DMS153 (cell line): ENCODE measurements at places on chromosomes 16 and 17.
A peak's percentile ranks its signal among the peaks of the same experiment; 100 is the strongest.

GRCh38 chr17:66149562-66149961 lies 42.4 kb downstream of the CEP112 start:
- no peak for DNase-seq

- DNase-seq = no peak
These were observed 3.8 kb downstream of the MRPL12 start for GRCh38 chr17:81706757-81707624.

GRCh38 chr16:55370762-55371482 lies 46.9 kb downstream of the IRX6 start:
- peak; percentile 40 for DNase-seq

- DNase-seq = no peak
These were observed 31.1 kb downstream of the CDH1 start for GRCh38 chr16:68768175-68768574.

DNA sequence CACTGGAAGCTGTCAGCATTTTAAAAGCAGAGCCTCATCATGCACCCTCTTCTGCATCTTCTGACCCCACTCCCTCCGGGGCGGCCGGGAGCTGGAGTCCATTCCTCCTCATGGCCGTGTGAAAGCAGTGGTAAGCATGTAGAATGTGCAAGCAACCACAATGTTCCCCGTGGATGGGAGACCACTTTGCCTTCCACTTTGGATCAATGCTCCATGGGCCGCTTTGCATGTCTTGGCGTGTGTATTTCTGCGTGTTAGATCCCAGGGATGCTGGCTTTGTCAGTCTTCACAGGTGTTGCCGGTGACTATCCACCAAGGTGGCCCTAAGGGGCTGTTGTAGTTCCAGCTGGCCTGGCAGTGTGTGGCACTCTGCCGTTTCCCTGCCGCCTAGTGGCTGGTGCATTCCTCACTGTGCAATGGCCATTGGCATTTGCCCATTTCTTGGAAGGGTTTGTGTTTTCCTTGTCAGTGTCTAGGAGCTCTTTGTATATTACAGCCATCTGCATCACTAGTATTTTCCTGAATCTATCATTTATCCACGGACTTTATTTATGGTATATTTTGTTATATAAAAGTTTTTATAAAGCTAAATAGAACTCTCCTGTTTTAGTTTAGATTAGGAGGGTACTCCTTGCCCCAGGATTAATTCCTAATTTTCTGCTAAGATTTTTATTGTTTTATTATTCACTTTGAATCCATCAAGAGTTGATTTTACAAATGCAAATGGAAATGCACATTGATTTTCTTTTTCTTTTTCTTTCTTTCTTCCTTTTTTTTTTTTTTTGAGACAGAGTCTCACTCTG lies 5.8 kb upstream of the ALDH3A1 start:
- peak; percentile 5 for DNase-seq

- no peak for DNase-seq
These were observed 17.4 kb upstream of the GPRC5C start for GRCh38 chr17:74414510-74414909.

- DNase-seq = no peak
These were observed 61.5 kb downstream of the SLC39A11 start for GRCh38 chr17:73030995-73031394.

DNA sequence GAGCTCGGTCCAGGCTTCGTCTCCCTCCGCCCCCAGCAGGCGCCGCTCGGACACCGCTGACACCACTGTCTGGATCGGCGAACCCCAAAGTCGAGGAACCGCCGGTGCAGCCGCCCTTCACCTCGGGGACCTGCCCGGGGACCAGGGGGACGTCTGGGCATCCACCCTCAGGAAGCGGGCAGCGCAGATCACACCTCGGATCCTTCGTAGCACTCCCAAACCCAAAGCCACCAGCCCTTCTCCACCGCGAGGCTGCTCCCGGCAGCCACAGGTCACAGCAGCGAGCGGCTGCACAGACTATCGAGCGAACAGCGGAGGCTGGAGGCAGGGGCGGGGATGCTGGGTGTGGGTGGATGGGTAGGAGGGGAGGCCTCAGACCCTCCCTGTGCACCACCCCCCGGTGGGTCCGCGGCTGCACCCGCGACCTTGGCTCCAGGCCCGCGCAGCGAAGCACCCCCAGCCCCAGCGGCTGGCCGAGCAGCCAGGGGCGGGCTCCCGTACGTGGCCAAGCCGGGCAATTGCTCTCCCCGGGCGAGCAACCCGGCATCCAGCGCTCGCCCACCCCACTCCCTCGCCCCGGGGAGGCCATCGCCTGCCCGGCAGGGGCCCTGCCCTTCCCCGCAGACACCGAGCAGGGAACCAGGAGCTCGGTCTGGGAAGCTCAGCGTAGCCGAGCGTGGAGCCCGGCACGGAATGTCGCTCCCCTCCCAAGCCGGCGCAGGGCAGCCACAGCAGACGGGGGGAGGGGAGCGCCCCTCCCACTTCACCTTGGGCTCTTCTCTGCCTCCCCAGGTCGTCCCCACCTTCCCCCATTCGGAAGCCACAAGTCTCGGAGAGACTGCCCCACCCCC lies 1.0 kb downstream of the SDK2 start:
- DNase-seq = no peak

GRCh38 chr17:37067555-37068111 lies 118.9 kb downstream of the AATF start:
- DNase-seq = no peak

DNA sequence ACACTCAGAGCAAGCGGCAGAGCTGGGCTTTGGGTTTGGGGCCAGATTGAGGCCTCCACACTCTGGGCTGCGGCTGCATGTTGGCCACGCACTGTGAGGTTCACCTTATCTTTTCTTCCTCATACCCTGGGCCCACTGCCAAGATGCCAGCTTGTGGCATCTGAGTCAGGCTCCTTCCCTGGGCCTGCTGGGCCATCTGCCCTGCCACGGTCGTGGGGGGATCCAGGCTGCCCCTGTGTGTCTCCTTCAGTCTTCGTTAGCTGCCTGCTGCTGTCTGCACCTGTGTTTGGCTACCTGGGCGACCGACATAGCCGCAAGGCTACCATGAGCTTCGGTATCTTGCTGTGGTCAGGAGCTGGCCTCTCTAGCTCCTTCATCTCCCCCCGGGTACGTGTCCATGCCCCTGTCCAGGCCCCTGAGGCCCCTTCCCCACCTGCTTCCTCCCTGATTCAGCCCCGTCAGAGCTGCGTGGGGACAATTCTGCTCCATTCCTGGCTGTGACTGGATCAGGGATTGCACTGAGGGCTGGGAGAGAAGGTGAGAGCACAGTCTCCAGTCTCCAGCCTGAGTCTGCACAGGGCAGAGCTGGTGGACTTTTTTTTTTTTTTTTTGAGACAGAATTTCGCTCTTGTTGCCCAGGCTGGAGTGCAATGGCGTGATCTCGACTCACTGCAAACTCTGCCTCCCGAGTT lies 11.2 kb downstream of the SPNS3 start:
- no peak for DNase-seq

DNA sequence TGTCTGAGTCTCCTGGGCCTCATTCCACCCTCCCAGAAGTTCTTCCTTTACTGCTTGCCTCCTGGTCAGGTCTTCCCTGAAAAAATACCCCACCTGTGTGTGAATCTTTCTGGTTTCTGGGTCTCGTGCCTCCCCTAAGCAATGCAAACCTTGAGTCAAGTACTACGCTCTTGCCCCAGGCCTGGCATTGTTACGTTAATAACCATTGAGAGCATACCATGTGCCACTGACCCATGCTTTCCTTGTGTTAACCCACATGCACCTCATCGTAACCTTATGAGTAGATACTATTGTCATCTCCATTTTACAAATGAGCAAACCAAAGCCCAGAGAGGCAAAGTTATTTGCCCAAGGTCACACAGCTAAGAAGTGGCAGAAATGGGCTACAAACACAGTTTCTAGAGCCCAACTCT lies 25.4 kb upstream of the TOB1 start:
- no peak for DNase-seq

DNA sequence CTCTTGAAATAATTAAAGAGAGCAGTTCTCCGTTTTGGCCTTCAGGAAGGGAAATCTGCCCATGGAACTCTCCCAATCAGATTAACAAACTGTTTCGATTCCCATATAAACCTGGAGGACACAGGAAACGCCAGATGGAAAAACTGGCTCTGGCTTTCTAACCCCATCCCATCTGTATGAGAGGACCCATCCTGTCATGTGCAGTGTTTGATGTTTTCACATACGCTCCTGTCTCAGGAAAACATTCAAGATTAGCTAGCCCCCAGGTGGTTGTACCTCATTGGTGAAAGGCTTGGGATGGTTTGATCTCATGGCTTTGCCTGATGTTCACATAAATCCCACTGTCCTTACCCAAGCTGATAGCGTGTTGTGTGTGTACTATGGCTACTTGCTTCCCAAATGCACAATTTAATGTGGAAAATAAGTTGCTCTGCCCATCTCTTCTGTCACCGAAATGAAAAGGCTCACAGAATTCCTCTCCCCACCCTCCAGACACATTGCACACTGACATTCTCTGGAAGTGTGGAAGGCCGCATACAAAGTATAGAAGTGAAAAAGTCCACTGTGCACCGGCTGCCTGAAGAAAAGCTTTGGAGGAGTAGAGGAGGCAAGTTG lies 18.2 kb upstream of the ERN1 start:
- DNase-seq = no peak

DNA sequence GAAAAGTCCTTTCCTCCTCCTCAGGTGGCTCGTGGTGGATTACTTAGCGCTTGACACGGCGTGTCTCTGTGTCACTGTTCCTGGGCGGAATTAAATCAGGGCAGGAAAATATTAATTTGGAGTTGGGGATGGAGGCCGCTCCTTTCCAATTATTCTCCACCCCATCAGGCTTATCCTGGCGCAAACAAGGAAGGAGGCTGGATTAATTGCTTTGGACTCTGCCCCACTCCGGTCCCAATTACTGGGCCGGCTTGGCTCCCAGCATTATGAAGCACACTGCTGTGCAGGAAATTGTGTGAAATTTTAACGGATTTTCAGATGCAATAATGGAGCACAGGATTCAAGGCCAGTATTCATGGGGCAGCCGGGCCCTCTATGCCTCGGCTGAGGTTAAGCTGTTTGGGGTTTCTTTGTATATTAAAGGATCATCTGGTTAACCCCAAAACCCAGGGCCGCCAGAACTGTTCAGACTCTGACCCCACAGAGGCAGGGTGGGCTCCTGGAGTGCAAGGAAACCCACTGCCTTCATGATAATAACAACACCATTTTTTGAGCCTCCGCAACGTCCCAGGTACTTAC lies 87.8 kb downstream of the MRM1 start:
- no peak for DNase-seq

- DNase-seq = no peak
These were observed 1.4 kb downstream of the KIAA0753 start for GRCh38 chr17:6639014-6639585.

- DNase-seq = peak; percentile 69
These were observed 80.1 kb downstream of the DNAH17 start for GRCh38 chr17:78497115-78497540.

- DNase-seq = no peak
These were observed 99.0 kb downstream of the PRKCA start for GRCh38 chr17:66401364-66401763.

- DNase-seq = no peak
These were observed 417.0 kb downstream of the HS3ST3B1 start for GRCh38 chr17:14717859-14718258.

GRCh38 chr17:10372906-10373305 lies at the start of gene MYH13:
Gene MYH13, minus strand, starts transcription at chr17:10373006. Its CDS starts 8,476 bp downstream, at chr17:10364530.
- DNase-seq = no peak

- no peak for DNase-seq
These were observed 37.2 kb downstream of the SKAP1 start for GRCh38 chr17:48392857-48393256.

GRCh38 chr17:31289790-31290189 lies 7.2 kb downstream of the OMG start:
- DNase-seq = no peak

- no peak for DNase-seq
These were observed 36.2 kb upstream of the CLEC3A start for GRCh38 chr16:77986011-77986740.

- DNase-seq = peak; percentile 97
These were observed 178.3 kb downstream of the PRKCB start for GRCh38 chr16:24013864-24014645.

DNA sequence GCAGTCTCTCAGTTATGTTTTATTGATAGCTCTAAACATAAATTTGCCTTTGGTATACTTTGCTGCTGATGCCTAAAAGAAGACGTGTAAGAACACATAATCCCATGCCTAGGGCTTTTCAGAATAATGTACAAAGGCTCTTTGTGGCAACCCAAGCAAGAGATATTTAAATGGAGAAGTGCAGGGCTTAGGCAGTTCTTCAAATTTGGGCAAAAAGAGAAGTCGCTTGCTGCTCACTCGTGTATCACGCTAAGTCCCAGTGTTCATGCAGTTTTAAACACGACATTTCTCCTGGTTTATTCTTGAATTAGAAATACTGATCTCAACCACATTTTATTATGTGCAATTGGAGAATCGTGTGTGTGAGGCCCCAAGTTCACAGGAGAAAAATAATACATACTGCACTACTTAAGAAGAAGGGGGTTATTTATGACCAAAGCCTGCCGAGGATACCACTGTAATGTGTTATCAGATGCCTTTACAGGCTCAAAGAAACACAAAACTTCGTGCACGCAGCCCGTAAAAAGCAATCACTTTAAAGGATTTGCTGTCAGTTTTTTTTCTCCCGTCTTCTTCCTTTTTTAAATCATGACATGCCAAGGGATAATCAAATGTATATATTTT lies 22.5 kb upstream of the IRX6 start:
- DNase-seq = no peak
